Cerebellum (tissue), 4 donors: ENCODE measurements at places on chromosomes 1 and 21. TPM values are rescaled to one million over a fixed set of nuclear protein-coding genes. Genes with fewer than 3 reads are reported as not detected.

Gene BECN2
- not detected for total RNA-seq

Gene TMEM61
- total RNA-seq, result 1.2 TPM

Gene THBS3
- total RNA-seq, result 9.8 TPM

Gene SLC25A34
- 2.4 TPM for total RNA-seq

Gene NEK2
- 10.3 TPM for total RNA-seq

Gene IGSF3
- 75.4 TPM for total RNA-seq

Gene SPRR1B
- not detected for total RNA-seq

Gene OR2T33
- total RNA-seq, result 0.64 TPM

Gene ABCG1
- total RNA-seq, result 14.2 TPM

Gene TMEM35B
- total RNA-seq, result 6.2 TPM

Gene MYOG
- total RNA-seq, result not detected

Gene KCNJ15
- total RNA-seq, result not detected

Gene BSND
- total RNA-seq, result 0.09 TPM

Gene LSS
- 64.2 TPM for total RNA-seq

Gene VANGL2
- total RNA-seq, result 17.2 TPM

Gene WDR64
- total RNA-seq, result not detected

Gene HPCAL4
- 27.9 TPM for total RNA-seq

Gene DEGS1
- total RNA-seq, result 39.9 TPM

Gene TMEM240
- total RNA-seq, result 8.8 TPM

Gene HSF2BP
- 2.5 TPM for total RNA-seq

Gene SLC44A3
- total RNA-seq, result 3.0 TPM

Gene TFAP2E
- 0.54 TPM for total RNA-seq

Gene PIK3C2B
- total RNA-seq, result 32.3 TPM

Gene KCNA3
- 15.2 TPM for total RNA-seq

Gene CRP
- total RNA-seq, result not detected

Gene CD5L
- 0.27 TPM for total RNA-seq

Gene PTGER3
- 44.7 TPM for total RNA-seq

Gene SGIP1
- total RNA-seq, result 100 TPM
